ENCODE measurements at places on chromosomes 2 and 18.

GRCh38 chr18:33803636-33804035 lies 225.6 kb downstream of the ASXL3 start:
- no peak for DNase-seq

- DNase-seq: no peak
Observed at GRCh38 chr18:26471027-26471426, 77.3 kb downstream of the KCTD1 start.

DNA sequence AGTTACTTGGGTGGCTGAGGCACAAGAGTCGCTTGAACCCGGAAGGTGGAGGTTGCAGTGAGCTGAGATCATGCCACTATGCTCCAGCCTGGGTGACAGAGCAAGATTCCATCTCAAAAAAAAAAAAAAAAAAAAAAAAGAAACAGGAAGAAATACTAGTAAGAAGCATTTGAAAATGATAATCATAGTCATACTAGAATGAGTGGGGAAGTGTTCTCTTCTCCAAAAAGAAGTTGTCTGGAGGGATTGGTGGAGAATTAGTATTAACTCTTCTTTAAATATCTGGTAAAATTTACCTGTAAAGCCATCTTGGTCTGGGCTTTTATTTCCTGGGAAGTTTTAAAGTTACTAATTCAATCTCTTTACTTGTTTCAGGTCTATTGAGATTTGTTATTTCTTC lies 131.8 kb downstream of the FAM210A start:
- DNase-seq: no peak

- DNase-seq: no peak
Observed at GRCh38 chr18:24136967-24137373, 1.9 kb upstream of the CABYR start.

GRCh38 chr2:174485788-174486562 lies 854 bp downstream of the GPR155 start:
- DNase-seq: no peak

- no peak for DNase-seq
Observed at GRCh38 chr18:23982155-23983079, 32.1 kb upstream of the TTC39C start.

DNA sequence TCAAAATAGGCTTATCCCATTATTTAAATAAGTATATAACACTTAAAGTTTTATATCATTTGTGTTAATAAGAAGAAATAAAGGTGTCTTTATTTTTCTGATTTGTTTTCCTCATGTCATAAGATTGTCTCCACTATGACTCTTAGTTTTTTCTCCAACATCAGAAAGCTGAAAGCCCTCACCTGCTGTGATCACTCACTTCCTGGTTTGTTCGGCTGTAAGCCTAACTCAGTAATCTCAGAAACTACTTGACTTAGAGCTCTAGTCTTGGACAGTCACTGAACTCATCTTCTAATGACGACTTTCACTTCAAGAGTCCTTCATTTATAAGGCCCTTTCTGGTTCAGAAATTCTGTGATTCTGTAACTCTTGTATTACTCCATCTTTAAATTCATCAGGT lies 311.0 kb downstream of the ZEB2 start:
- no peak for DNase-seq

DNA sequence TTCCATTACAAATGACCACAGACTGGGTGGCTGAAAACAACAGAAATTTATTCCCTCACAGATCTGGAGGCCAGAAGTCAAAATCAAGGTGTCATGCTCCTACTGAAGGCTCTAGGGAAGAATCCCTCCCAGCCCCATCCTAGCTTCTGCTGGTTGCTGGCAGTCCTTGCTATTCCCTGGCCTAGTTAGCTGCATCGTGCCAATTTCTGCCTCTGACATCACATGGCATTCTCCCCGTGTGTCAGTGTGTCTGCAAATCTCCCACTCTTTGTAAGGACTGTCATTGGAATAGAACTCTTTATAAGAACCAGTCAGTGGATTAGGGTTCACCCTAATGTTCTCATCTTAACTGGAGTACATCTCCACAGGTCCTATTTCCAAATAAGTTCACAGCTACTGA lies 30.5 kb upstream of the NCKAP5 start:
- DNase-seq: no peak

DNA sequence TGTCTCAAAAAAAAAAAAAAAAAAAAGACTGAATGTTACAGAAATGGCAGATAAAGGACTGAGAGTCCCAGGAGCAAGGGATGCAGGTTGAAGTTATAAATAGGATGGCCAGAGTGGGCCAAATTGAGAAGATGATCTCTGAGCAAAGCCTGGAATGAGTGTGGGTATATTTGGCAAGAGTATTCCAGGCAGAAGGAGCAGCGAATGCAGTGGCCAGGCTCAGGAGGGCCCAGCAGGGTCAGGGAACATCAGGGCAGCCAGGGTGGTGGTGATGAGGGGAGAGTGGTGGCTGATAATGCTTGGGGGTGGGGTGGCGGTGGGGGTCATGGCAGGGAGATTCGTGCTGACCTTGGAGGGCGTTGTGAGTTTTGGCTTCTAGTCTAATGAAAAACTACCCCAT lies 141.3 kb upstream of the AGAP1 start:
- DNase-seq: no peak

DNA sequence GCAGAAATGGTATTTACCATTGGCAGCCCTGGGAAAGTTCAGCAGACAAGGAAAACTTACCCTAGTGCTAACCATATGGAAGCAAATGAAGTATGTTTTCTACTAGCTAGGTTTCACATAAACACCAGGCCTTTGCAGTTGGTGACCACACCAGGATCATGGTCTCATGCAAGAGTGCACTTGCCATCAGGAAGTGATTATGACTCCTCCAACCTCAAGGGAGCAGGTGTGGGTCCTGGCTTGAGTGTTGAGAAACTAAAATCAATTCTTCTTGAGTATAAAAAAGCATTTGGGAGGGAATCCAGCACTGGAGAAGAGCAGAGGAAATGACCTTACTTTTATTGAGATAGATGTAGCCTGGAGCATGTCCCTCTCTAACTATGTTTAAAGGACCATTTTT lies 56.8 kb upstream of the SPAG16 start:
- no peak for DNase-seq

DNA sequence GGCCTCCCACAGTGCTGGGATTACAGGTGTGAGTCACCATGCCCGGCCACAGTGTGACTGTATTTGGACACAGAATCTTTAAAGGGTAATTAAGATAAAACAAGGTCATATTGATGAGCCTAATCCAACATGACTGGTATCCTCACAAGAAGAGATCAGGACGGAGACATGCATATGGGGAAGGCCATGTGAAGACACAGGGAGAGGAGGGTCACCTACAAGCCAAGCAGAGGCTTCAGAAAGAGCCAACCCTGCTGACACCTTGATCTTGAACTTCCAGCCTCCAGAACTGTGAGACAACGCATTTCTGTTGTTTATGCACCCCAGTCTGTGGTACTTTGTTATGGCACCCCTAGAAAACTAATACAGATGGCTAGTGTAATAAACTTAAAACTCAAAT lies 72.4 kb downstream of the REV1 start:
- no peak for DNase-seq

DNA sequence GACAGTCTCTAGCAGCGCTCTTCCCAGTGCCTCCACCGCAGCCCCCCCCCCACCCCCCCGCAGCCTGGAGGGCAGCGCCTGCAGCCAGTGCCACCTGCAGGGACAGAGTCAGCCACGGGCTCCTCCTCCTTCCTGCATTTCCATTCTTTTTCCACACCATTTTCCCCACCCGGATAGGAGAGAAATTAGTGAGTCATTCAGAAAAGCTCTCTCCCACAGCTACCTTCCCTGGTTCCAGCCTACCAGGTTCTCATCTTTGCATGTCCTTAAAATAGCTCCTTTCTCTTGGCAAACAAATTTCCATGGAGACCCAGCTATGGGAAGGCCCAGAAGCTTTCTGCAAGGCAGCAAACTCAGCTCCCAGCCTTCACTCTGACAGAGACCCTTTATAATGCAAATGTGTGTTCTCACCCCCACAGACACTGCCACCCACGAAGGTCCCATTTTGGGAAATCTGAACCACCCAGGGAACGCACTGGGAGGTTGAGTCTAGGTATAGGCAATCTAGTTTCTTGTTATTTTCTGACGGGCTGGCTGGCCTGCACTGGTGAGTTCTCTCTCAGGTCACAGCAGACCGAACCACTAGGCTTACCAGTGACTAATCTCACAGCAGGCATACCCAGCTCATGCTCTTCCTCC lies 41.8 kb upstream of the ATG16L1 start:
- no peak for DNase-seq

- DNase-seq: no peak
Observed at GRCh38 chr2:231923951-231924888, 2.0 kb downstream of the NPPC start.

- DNase-seq: no peak
Observed at GRCh38 chr2:105675841-105676240, 68.9 kb upstream of the NCK2 start.

GRCh38 chr18:67735506-67735905 lies 219.0 kb upstream of the DSEL start:
- no peak for DNase-seq

GRCh38 chr2:132816234-132816633 lies 146.2 kb upstream of the LYPD1 start:
- no peak for DNase-seq

- DNase-seq: no peak
Observed at GRCh38 chr2:4979111-4979510, 713.1 kb upstream of the SOX11 start.

DNA sequence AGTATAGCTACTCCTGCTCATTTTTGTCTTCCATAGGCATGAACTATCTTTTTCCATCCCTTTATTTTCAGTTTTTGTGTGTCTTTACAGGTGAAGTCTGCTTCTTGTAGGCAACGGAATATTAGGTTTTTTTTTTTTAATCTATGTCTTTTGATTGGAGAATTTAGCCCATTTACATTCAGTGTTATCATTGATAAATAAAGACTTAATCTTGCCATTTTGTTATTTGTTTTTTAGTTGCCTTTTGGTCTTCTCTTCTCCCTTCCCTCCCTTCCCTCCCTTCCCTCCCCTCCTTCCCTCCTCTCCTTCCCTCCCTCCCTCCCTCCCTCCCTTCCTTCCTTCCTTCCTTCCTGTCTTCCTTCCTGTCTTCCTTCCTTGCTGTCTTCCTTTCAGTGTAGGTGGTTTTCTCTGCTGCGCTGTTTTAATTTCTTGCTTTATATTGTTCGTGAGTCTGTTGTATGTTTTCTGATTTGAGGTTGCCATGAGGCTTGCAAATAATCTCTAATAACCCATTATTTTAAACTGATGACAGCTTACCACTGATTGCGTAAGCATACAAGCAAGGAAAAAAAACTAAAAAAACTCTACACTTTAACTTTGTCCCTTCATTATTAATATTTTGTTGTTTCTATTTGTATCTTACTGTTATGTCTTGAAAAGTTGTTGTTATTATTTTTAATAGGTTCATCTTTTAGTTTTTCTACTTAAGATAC lies 353.8 kb downstream of the PARD3B start:
- no peak for DNase-seq

DNA sequence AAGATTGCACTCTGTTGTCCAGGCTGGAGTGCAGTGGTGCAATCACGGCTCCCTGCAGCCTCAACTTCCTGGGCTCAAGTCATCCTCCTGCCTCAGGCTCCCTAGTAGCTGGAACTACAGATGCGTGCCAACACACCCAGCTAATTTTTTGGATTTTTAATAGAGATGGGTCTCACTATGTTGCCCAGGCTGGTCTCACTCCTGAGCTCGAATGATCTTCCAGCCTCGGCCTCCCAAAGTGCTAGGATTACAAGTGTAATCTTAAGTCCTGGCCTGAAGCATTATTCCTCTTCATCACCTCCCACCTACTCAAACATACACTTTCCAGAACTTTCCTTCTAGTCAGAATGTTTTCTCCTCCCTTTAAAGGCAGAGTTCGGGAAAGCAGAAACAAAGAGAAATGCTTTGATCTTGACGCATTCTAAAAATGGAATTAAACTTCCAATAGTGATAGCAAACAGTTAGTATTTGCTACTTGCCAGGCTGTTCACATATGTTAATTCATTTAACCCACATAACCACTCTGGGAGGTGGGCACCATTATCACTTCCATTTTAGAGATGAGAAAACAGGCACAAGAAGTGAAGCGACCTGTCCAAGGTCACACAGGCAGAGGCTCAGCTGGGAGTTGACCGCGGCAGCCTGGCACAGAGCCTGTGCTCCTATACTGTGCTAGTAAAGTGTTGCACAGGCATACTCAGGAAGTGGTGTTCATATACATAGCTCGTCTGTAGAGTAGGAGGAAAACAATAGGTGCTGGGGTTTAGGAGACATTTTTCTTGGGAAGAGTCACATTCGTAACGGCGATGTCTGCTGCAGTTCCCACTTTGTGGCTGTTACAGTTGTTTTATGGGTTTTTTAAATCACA lies 24.6 kb downstream of the TEX44 start:
- no peak for DNase-seq

DNA sequence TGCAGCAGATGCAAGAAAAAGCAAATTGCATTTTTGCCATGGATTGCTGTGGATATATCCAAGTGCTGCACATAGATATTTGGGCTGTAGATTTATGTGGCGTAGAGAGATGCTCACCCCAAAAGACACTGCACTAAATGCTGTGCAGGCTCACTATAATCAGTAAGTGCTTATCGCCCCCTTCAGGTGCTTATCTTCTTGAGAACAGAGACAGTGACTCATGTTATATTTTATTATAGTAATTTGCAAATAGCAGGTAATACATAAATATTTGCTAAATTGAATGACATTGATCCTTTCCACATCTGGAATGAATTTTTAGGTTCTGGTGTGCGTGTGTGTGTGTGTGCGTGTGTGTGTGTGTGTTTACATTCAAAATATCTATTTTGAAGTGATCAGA lies 36.8 kb upstream of the PLEKHM3 start:
- no peak for DNase-seq

GRCh38 chr18:61732854-61733253 lies 160.0 kb downstream of the RNF152 start:
- no peak for DNase-seq

DNA sequence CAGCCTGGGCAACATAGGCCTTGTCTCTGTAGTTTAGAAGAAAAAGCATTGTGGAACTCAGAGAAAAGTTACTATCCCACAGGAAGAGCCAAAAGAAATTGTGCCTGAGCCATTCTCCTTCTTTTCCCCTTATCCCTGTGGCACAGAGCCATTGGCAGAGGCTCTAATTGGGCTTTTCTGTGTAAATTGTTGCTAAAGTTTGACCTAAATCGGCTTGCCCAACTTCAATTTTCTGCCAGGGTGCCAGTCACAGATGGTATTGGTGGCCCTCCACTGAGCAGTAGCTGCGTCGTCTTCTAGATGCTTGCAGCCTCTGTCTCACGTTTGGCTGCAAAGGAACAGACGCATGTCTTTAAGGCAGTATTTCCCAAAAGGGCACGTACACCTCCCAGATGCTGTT lies 30.3 kb downstream of the ZNF532 start:
- no peak for DNase-seq

- DNase-seq: no peak
Observed at GRCh38 chr2:10678225-10678624, 11.6 kb downstream of the NOL10 start.

All from SIG-M5 (cell line).